Left ventricle myocardium inferior (tissue), 1 donor: ENCODE measurements at places on chromosomes 3 and 15. TPM values are rescaled to one million over a fixed set of nuclear protein-coding genes. Genes with fewer than 3 reads are reported as not detected.

- H3K27me3 ChIP-seq: no peaks in the 10 kb centered on the region
- H3K4me3 ChIP-seq: no peak overlapping the region
- peaks cover 13% of the 10 kb centered on the region for H3K4me1 ChIP-seq
- H3K27ac ChIP-seq: peak overlapping the region; percentile 36
- no peak for DNase-seq
- H3K36me3 ChIP-seq: no peaks in the 10 kb centered on the region
These were observed 41.8 kb upstream of the ST6GAL1 start for GRCh38 chr3:186888569-186888968.

Gene MNS1
- total RNA-seq: 1.4 TPM

Gene PLSCR5
- not detected for total RNA-seq

- no peak overlapping the region for H3K27ac ChIP-seq
- H3K36me3 ChIP-seq: no peaks in the 10 kb centered on the region
- no peak for DNase-seq
- H3K4me3 ChIP-seq: no peak overlapping the region
- peaks cover 7% of the 10 kb centered on the region for H3K4me1 ChIP-seq
- H3K27me3 ChIP-seq: no peaks in the 10 kb centered on the region
These were observed 19.9 kb upstream of the HEG1 start for GRCh38 chr3:125075738-125076137.

DNA sequence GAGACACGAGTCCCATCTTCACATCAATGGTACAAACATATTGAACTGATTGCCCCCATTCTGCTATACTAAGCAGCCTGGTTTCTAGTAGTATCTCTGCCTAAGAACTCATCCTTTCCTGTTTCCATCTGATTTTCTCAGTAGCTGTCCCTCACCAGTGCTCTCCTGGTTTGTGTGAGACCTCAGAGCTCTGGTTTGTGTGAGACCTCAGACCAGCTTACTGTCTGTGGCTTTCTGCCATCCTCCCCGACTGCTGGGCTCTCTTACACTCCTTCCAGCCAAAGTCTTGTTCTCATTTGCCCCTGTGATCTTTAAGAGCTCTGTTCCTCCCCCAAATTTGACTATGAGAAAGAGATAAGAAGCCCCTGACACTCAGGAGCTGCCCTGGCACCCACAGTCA is 41.1 kb upstream of the NEDD4 start:
- H3K36me3 ChIP-seq: no peaks in the 10 kb centered on the region
- no peaks in the 10 kb centered on the region for H3K27me3 ChIP-seq
- H3K4me3 ChIP-seq: no peak overlapping the region
- no peaks in the 10 kb centered on the region for H3K4me1 ChIP-seq

Gene CYP11A1
- 0.27 TPM for total RNA-seq

DNA sequence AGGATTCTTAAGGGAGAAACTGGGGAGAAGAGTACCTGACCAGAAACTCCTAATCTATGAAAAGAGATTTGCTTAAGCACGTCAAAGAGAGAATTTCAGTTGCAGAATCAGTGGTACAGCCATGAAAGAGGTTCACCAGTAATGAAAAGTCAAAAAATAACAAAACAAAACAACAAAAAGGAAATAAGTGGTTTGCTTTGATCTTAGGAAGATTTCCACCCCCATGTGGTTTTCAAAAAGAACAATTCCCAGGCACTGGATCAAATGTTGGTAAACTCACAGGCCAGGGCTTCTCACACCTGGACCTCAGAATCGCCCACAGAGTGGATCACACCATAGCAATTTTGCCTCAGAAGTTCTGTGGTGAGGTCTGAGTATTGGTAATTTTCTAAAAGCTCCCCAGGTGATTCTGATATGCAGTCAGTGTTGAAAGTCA is 67.5 kb downstream of the TMEM39A start:
- no peak overlapping the region for H3K4me3 ChIP-seq
- H3K4me1 ChIP-seq: peaks cover 12% of the 10 kb centered on the region
- H3K27me3 ChIP-seq: no peaks in the 10 kb centered on the region
- DNase-seq: no peak
- peaks cover 91% of the 10 kb centered on the region for H3K36me3 ChIP-seq
